HAP-1 (cell line): ENCODE measurements at places on chromosomes 2 and 18.

- no peak for DNase-seq
Observed at GRCh38 chr2:236133410-236134012, 34.7 kb downstream of the GBX2 start.

DNA sequence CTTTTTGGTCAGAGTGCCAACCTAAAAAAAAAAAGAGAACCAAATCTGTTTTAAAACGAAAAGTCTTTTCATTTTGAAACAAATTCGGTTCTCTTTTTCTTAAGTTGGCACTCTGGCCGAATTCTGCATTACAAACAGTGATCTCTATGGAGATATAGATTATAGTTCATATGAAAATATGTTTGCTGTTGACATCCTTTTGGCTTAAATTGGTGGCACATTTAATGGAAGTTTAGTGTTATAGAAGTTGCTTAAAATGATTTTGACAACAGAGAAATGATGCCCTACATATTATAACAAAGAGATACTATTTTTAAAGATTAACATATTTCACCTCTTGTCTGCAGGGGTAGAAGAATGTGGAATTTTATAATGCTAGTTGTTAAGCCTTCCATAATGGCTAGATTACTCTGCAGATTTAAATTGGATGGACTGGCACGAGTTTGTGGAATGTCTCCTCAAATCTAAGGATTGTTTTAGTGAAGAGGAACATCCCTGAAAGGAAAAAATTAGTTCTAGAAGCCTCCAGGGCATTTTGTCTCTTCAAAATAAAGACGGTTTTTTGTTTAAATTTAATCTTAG lies 222.9 kb upstream of the CDH2 start:
- no peak for DNase-seq

- no peak for DNase-seq
Observed at GRCh38 chr18:29008809-29009208, 831.9 kb upstream of the CDH2 start.

GRCh38 chr18:3867864-3868311 lies 417.9 kb downstream of the TGIF1 start:
- no peak for DNase-seq

DNA sequence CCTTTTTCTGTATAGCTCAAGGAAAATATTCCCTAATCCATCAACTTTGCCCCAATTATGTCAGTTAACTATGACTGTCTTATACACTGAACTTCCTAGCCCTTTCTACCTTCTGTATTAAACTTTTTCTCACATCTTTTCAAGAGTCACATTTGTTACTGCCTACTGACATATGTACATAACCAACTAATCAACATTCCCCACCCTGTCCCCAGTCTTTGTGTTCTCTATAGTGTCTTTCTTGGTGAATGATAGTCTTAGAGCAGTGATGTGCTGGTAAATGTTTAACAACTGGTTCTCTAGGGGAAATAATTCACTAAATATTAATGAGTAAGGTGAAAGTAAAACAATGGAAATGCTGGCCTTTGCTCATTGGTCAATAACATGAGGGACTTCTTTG lies 61.6 kb upstream of the PIK3C3 start:
- no peak for DNase-seq

GRCh38 chr18:78986018-78986481 lies 6.4 kb downstream of the SALL3 start:
- DNase-seq, result peak; percentile 82

DNA sequence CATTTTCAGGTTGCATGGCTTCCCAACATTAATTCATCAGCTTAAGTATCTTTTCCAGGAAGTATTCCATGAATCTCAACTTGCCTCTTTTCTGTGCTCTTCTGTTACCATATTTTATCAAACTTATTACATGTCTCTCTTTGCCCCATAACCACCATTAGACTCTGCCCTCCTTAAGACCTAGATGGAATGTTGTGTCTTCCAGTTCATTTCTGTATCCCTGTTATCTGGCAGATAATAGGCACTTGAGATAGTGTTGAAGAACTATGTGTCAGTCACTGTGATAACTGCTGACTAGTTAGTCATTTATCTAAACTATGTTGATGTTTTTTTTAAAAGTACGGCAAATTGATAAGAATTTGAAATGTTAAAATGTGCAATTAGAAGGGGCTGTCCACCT lies 41.8 kb downstream of the GLS start:
- DNase-seq, result no peak

DNA sequence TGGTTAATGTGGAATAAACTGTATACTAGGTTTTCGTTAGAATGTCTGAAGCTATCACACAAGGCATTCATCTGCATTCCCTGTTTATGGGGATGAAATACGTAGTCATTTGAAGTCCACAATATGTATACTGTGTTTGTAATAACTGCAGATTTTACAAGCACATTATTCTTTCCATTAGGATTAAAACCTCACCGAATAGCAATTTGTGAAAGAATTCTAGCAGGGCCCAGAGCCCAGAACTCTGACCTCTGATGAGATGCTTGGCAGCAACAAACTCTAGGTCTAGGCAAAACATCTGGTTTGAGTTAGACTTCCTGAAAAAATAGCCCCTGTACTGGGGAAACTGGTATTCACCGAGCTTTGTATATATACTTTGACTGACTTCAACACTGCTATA lies 158.2 kb downstream of the SRBD1 start:
- no peak for DNase-seq

DNA sequence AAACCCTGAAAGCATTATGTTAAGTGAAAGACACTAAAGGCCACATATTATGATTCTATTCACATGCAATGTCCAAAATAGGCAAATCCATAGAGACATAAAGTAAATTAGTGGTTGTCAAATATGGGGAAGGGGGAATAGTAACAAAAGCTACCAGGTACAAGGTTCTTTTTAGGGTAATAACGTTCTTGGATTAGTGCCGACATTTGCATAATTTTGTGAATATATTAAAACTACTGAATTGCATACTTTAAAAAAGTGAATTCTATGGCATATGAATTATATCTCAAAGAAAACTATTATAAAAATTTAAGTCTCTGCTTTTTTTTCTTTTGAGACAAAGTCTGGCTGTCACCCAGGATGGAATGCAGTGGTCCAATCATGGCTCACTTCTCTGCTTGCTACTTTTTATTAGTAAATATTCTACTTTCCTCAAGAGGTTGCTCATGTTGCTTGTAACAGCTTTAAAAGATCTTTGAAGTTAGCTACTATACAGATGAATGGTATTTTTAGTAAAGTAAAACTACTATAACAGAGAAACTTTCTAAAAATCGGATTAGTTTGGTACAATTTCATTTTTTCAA lies 2.5 kb downstream of the SESTD1 start:
- no peak for DNase-seq

DNA sequence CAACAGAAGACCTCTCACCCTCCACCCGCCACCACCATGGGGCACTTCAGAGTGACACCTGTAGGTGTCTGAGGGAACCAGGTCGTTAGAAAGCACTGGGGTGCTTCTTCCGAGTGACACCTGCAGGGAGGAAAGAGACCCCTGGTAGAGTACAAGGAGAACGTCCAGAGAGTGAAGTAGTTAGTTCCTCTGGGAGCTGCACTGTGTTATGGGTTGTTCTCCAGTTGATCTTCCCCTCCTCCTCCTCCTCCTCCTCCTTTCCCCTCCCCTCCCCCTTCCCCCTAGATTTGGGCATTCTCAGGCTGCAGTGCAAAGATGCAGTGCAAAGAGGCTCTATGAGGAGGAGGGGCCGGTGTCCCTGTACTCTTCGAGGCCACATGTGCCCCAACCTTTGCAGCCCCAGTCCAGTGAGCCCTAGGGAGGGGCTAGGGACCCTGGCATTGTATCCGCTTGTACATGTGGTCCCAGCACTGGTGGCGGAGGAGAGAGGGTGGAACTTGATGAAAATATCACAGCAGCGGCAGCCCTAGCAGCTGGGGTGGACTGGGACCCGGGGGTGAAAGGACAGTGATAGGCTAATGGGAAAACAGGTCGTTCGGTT lies 850 bp downstream of the DNAJB2 start:
- no peak for DNase-seq

DNA sequence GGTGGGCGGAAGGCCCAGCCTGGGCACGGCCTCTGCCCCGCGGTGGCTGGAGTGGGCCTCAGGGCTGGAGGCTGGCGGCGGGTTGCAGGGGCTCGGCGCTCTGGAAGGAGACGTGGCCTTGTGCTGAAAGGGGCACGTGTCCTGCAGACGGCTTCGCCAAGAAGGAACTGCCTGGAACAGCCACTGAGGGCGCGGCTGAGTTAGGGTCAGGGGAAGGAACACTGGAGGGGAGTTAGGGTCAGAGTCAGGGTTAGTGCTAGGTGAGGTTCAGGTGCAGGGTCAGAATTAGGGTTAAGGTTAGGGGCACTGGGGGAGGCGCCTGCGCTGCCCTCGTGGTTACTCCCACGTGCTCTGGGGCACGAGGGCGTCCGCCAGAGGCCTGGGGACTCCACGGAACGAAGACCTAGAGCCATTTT lies 933 bp upstream of the ADNP2 start:
- no peak for DNase-seq

GRCh38 chr2:206611191-206611590 lies 31.1 kb upstream of the FAM237A start:
- no peak for DNase-seq

GRCh38 chr2:237485304-237485703 lies 1.7 kb upstream of the MLPH start:
- DNase-seq, result no peak

GRCh38 chr2:127486247-127487058 lies 39.8 kb downstream of the IWS1 start:
- no peak for DNase-seq

GRCh38 chr2:241894681-241895426 lies 25.3 kb downstream of the RTP5 start:
- DNase-seq, result peak; percentile 7

DNA sequence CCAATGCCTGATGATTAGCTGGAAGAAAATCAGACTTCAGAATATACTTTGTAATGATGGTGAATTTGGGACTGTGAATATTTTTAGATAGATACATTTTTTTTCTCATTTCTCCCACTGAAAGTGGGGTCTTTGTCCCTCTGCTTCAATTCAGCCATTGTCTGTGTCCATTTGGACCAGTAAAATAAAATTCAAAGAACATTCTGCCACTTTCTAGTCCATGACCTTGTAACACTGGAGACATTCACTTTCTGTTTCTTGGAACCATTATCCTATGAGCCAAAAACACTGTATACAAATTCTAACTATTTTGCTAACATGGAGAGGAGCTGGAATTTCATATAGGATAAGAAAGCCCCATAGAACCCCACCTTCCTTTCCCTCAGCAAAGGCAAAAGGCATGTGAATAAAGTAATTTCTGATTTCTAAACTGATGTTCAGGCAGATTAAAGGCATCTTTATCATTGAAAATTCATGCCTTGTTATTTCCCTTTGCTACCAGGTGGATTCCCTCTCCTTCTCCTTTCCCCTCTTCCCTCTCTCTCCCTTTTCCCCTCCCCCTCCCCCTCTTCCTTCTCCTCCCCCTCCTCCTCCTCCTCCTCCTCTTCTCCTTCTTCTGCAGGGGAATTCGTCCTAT lies 2010.4 kb upstream of the LRRTM1 start:
- no peak for DNase-seq

DNA sequence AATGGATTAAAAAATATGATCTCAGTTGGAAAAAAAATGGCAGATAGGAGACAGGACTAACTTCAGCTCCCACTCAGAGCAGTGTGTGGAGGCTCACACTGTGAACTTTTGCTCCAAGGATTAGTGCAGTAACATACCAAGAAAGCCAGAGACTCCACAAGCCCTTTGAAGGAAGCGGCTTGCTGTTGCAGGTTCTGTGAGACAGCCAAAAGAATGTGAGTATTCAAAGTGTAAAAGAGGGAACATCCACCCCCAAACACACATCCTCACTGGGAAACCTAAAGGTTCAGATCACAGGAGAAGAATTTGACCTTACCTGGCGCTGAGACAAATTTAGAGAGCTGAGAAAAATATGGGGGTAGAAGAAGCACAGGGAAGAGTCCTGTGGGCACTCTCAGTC lies 77.5 kb downstream of the FAM171B start:
- no peak for DNase-seq

GRCh38 chr2:24359129-24360049 lies 947 bp downstream of the ITSN2 start:
- DNase-seq, result no peak

GRCh38 chr2:240960309-240960970 lies 38.0 kb upstream of the SNED1 start:
- DNase-seq, result no peak

GRCh38 chr2:216560838-216561270 lies 62.2 kb downstream of the RPL37A start:
- DNase-seq, result no peak

GRCh38 chr2:70161069-70161534 lies 29.7 kb downstream of the C2orf42 start:
- DNase-seq, result no peak

DNA sequence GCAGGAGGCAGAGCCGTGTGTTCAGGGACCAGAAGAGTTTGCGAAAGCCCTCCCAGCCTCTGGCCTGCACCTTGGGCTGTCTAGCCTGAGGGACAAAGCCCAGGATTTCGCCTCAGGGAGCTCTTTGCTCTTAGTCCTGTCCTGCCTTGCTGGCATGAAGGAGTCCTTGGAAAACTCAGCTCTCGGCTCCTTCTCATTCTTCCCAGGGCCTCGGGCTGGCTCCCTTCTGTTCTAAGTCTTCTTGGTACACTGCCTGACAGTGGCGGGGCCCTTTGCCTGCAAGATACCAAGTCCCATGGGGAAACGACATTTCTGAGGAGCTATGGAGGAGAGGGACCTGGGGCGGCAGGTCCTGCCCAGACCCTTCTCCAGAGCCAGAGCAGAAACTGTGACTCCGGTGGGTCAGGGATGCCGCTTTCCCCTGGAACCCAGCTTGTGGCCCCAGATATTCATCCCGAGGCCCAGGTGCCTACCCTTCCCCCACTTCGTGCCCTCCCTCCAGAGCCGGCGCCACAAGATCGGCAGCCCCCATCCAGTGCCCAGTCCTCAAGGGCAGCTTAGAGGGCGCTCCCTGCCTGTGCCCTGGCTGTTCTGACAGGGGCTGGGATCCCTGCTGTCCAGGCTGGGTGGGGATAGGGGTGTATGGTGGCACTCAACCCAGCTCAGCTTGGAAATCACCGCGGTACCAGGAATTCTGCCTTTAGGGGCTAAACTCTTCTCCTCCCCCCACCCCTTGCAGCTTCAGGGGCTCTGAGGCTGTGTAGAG lies 5.5 kb upstream of the CYP26B1 start:
- no peak for DNase-seq

- no peak for DNase-seq
Observed at GRCh38 chr2:80166483-80167171, 137.9 kb downstream of the LRRTM1 start.

DNA sequence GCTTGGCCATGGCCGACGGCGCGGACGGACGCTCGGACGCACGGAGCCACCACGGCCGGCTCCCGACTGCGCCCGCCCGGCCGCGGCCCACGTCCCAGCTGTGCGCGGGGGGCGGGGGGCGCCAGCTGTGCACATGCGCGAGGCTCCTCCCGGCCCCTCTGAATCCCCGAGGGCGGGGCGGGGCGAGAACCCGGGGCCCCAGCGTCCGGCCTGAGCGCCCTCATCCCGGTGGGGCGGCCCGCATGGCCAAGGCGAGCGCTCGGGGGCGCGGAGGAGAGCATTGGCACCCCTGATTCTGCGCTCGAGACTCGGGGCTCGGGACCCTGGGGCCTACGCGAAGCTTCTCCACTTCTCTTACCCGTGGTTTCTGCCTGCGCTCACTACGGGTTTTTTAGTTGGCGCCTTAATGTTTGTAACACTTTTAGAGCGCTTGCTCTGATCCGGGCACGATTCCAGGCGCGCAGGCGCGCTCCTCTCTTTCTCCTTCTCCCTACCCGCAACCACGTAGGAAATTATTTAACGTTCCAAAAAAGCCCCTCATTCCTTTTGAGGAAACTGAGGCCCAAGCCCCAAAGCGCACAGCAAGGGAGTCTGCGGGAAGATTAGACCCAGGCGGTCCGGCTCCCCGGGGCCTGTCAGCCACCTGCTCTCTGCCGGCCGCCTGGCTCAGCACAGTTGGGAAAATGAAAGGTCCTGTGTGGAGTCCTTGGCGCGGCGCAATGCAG lies at the start of gene PXDN:
TSS of gene PXDN (minus strand) at position 70 of the 725 bp plus-strand sequence. CDS start at position 10, 60 bp downstream.
- DNase-seq, result no peak

- DNase-seq, result no peak
Observed at GRCh38 chr18:24992491-24992890, 359.5 kb downstream of the ZNF521 start.
